Tibial nerve (tissue), 4 donors: ENCODE measurements at places on chromosomes 6 and 20.

DNA sequence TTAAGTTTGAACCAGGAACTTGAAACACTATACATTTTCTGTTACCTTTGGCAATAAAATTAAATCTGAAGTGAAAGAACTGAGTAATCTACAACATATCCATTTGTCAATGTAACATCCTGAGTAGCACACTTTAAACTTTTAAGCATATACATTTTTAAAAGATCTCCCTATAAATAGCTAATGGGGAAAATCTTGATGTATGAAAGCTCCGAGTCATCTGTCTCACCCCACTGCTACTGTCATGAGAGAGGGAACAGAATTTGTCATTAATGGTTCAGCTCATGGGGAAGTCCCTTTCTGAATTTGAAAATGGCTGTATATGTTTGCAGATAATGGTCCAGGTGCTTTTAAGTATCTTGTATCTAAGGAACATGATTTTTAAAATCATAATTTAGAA is 55.2 kb upstream of the NOX3 start:
- DNase-seq = no peak

DNA sequence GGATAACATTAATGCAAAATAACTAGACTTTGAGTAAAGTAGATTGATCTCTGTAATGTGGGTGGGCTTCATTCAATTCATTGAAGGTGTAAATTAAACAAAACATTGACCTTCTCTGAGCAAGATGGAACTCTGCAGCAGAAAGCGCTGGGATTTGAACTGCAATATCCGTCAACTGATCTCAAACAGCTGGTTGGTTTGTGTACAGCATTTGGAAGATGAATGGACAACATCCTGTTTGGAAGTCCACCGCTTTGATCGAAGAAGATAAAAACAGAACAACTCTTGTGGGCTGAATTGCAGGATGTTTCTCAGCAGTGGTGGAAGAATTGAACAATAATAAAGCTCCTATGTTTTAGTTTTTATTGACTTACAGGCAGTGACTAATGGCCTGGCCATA is 20.6 kb downstream of the HLA-C start:
- DNase-seq = no peak

DNA sequence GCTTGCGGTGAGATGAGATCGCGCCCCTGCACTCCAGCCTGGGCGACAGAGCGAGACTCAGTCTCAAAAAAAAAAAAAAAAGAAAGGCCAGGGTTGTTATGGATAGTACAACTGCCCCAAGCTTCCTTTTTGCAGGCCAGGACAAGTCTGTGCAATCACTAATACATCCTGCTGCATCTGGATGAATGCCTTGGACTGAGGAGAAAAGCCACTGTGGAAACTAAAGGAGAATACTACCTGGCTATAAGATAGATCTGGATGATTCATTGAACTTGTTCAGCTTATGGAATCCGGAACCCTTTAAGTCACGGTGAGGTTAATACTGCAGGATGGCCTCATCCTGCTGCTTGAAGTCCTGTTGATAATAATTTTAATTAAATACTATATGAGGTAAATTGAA is 278.2 kb downstream of the TFAP2A start:
- DNase-seq = no peak

DNA sequence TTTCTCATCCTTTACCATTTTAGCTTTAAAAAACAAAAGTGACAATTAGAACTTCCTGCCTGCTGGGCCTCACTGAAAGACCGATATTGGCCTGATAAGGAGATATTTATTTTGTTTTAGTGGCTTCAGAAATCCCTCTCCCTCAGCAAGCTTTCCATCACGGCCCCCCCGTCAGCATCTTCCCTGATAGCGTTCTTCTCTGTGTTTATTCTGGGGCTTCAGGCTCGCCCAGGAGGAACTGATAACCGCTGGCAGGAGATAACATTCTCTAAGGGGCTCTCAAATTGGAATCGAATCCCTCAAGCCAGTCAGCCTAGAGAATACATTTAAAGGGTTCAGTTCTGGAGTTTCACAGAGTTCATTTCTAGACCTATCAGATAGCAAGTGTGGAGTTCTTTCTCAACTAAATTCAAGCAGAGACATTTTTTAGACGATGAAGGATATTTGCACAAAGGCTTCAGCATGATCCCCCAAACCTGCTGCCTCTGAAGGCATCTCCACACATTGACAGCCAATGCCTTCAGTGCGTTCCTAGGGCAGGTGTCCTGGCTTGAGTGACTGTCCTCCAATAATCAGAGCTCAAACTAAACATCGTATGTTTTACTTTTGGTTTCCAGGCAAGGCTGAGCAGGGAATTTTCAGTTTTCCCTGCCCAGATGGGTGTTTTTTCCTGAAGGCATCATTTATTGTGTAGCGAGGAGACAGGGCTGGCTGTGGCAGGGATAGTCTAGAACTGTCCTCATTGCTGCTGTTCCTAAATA is 17.0 kb downstream of the PRDM1 start:
- DNase-seq = no peak

DNA sequence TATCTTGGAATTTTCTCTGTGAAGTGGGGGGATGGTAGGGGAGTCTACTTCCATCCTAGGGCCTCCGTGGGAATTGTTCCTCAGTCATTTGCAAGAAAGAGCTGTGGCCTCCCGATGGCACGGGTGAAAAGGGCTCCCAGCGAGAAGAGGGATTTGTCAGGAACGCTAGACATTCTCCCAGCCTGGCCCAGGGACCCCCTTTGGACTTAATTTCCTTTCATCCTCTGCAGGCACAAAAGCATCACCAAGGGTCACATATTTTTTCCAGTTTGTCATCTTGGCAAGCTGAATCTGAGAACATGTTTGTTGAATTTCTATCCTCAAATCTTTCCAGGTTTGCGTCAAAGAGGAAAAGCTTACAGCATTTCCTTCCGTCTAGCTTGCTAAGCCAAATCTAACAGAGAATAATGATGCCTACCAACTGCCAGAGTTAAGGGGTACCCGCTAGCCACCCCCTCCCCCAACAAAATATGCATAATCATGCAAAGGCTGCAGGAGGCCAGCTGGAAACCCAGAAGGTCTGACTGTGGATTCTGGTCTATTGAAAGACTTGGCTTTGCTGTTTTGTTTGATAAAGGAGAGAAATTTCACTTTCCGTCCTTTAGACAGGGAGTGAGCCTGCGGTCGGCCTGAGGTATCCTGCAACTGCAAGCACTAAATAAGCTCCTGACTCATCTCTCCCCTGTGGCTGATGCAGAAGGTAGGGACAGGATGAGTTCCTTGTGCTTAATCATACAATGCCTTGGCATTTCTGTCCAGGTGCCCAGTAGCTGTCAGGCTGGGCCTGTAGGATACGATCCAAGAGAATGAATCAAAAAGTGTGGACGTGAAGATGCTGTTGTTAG is 23.1 kb downstream of the PSMG4 start:
- no peak for DNase-seq

DNA sequence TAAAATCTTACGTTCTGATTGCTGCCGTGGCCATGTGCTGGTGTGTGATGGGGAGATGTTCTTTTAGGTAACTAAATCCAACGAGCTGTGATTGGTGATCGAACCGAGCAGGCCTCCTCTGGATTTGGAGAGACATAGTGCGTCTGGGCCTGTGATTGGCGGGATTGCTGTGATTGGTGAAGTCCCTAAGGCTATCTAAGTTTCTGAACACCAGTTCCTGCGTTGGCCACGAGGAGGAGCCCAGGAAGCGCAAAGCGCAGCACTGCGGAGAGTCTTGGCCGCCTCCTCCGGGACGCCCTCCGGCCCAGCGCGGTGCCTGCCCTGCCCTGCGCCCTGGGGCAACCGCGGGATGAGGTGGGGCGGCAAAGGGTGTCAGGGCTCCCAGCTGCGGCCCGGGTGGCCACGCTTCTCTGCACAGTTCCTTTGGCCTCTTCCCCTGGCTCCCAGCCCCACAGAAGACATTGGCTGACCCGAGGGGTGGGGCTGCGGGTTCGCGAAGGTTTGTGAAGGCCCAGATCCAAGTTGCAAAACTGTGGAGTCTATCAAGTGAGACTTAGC is 33.0 kb downstream of the HNF4A start:
- peak; percentile 67 for DNase-seq

- DNase-seq = no peak
These were observed 3.1 kb upstream of the CAP2 start for GRCh38 chr6:17390276-17390675.
